Kidney (tissue), 22 donors: ENCODE measurements at places on chromosomes 4 and X.

GRCh38 chr4:83563998-83564397, 28.1 kb downstream of the GPAT3 start:
- DNase-seq: no peak

- no peak for DNase-seq
Observed at GRCh38 chrX:114344756-114345349, 239.0 kb upstream of the HTR2C start.

DNA sequence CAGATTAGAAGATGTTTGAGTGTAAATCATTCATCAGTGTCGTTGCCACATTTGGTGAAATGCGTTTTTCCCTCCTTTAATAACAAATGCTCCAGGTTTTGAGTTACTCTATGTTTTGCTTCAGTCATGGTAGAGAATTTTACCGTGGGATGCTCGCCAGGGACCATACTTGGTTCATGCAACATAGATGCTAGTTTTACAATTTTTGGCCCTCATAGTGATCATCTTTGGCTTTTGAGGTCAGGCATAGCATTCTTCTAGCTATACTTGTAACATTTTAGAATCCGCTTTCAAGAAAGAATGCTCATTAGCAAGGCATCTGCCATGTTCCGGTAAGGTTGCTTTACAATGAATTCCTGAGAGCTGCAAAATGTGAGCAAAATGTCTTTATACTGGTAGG, 147.2 kb downstream of the SPCS3 start:
- no peak for DNase-seq

GRCh38 chr4:187193141-187193540, 469.5 kb upstream of the FAT1 start:
- no peak for DNase-seq

DNA sequence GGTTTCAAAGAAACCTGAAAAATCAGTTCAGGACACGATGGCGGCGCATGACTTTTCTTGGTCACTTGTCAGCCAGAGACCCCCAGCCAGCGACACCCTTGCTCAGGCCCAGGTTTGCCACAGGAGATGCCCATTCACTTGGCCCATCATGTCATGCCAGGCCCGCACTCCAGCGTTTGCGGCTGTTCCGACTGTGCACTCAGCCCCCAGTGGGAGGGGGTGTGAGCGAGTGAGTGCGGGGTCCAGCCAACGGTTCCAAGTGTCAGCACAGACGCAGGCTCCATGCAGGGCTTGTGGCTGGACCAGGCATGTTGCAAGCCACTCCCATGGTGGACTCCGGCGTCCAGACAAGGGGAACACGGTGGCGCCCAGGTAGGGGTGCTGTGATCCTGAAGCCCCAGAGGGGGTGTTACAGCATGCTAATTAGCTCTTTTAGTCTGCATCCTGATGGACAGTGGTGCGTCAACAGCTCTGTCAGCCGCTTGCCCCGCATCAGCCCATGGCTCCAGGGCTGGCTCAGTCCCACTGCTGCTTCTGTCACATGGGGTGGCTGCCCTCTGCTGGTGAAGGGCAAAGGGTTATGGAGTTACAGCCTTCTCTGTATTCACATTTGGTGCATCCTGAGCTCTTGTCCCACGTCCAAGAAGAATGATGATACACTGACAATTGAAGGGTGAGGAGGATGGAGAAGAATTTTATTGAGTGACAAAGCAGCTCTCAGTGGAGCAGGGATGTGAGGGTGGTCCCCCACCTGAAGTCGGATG, 3.7 kb upstream of the MAEA start:
- no peak for DNase-seq

DNA sequence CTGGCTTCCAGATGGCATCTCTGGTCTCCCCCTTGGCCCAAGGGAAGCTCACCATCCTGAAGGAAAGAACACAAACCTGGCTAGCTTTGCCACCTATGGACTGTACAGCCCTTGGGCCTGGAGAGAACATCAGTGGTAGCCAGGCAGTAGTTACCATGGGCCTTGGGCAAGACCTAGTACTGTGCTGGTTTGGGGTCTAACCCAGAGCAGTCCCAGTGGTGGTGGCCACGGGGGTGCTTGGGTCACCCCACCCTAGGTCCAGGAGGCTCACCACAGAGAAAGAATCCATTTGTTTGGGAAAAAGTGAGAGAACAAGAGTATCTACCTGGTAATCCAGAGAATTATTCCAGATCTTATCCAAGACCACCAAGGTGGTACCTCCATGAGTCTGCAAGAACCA, 290.7 kb upstream of the PPP1R2C start:
- no peak for DNase-seq

- no peak for DNase-seq
Observed at GRCh38 chrX:120732461-120732860, 102.6 kb upstream of the C1GALT1C1 start.
